ENCODE measurements at places on chromosomes 3 and 15. TPM values are rescaled to one million over a fixed set of nuclear protein-coding genes. Genes with fewer than 3 reads are reported as not detected.
A peak's percentile ranks its signal among the peaks of the same experiment; 100 is the strongest.

The HRG gene
- total RNA-seq: 1.9 TPM

The ECE2 gene
- not detected for total RNA-seq

The GOLGA8F gene
- total RNA-seq: not detected

The CDC25A gene
- 1.2 TPM for total RNA-seq

The CFAP92 gene
- 2.2 TPM for total RNA-seq

The TUSC7 gene
- total RNA-seq: 2.9 TPM

The KBTBD12 gene
- total RNA-seq: 7.2 TPM

The MYO5C gene
- 2.2 TPM for total RNA-seq

DNA sequence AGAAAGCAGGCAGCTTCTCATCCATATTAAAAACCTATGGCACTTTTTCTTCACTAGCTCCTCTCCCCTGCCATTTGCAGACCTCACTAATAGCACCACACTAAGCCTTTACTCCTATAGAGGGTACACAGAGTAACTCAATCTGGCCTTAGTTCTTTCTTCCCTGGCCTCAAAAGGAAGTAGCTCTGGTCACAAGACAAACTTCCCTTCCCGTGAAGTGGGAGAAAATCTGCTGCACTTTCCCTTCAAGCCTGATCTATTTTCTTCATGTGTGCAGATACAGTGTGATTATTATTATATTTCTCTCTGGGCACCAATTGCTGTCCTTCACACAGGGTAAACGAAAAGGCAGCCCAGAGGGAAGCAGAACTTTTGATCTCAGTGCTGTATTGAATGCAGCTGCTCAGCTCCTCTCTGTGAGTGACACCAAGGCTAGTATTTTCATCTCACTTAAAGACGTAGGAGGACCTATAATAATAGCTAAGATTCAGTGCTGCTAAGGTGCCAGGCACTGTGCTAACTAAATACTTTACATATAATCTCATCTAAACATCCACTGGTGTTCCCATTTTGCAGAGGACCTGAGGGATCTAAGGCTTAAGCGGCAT, 61.9 kb upstream of the RASGRP1 start:
- peak; percentile 15 for DNase-seq

DNA sequence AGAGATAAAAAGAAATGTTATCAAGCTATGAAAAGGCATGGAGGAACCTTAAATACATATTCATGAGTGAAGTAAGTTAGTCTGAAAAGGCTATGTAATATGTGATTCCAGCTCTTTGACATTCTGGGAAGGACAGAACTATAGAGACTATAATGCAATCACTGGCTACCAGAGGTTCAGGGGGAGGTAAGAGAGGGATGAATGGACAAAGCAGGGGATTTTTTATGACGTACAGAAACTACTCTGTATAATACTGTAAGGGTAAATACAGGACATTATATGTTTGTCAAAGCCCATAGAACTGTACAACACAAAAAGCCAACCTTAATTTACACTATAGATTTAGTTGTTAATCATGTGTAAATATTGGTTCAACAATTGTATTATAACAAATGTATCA, 46.1 kb downstream of the MCTP2 start:
- no peak for DNase-seq

- no peak for DNase-seq
Measured at GRCh38 chr15:34311563-34311962, 26.0 kb downstream of the SLC12A6 start.

DNA sequence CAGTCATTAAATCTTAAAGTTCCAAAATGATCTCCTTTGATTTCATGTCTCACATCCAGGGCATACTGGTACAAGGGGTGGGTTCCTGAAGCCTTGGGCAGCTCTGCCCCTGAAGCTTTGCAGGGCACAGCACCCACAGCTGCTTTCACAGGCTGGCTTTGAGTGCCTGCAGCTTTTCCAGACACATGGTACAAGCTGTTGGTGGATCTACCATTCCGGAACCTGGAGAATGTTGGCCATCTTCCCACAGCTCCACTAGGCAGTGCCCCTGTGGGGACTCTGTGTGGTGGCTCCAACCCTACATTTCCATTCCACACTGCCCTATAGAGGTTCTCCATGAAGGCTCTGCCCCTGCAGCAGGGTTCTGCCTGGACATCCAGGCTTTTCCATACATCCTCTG, 211.1 kb upstream of the THBS1 start:
- DNase-seq: no peak

DNA sequence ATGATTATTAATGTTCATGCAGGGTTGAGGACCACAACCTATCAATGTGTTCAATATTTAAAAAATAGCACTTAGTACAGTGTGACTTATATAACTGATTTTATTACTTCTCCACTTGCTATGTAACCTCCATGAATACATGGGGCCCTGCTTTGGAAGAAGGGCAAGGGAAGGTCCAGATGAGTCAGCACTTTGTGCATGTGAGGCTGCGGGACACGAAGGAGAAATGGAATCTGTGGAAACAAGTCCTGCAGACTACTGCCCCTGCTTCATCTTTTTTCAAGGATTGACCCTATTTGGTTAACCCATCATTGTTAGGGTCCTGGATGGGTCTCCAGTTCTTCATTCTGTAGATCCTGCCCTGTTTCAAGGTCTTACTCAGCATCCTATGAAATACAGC, 1.6 kb downstream of the NXPE3 start:
- DNase-seq: peak; percentile 63

DNA sequence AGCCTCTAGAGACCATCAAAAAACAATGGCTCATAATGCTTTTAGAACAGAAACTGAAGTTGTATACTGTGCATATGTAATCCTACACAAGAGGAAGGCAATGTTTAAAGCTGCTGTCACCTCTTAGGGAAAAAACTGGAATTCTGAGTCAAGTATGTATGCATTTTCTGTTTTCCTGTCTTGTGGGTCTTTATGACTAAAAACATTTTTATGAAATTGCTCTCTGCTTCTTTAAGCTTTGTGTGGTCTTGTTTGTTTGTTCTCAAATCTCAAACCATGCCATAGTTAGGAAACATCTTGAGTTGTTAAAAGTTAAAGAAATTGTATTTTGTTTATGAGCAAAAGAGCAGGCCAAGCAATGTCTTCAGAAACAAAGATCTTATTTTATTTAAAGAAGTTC, 80.9 kb upstream of the SOX2 start:
- no peak for DNase-seq

- peak; percentile 62 for DNase-seq
Measured at GRCh38 chr3:129594409-129594808, 12.1 kb downstream of the PLXND1 start.

DNA sequence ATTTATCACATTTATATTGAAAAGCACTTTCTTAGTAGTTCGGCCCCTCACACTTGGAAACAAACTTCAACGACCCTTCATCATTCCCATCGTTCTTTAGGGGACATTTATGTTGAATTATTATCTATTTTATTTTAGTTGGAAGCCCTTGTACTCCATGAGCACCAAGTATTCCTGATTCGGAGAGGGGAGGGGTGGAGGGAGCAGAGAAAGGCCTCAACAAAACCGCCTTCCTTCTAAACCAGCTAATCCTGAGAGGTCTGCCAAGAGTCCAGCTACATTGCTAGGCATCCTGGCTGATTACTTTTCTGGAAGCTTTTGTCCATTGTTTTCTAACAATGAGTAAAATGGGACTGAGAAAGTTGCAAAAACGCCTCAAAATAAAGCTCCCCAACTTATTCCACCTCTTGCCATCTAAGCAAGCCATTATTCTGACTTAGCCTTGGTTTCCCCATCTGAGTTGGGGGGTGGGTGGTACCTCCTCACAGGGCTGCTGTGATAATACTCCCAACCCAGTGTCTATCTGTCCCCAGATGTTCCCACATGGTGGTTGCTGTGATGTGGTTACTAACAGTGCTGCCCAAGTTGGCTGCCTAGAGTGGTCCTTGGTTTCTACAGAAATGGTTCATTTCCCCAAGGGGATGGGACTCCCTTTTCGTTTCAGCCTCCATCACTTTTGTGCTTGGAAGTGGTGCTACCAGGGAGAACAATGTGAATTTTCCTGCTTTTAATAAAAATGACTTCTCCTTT, 1.2 kb upstream of the TMEM158 start:
- DNase-seq: peak; percentile 13

DNA sequence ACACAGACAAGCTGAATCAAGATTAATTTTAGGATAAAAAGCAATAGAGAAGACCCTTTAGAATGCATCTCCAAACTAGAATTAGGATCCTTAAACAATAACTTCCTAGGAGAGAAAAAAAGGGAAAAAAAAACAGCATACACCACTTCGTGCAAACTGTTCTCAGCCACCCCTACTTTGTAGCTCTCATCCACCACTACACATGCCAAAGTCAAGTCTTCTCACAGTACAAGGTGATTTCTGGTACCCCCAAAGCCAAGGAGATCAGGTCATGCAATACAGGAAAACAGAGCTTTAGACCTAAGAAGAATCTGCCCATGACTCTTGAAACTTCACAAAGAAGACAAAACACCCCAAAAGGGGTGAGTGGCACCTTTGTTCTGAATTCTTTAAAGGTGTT, 166.9 kb downstream of the SUCNR1 start:
- DNase-seq: no peak
